ENCODE measurements at places on chromosomes 16 and 17.

- peak; percentile 89 for DNase-seq
These were observed 3.3 kb upstream of the NHERF2 start for GRCh38 chr16:2023092-2024031.

GRCh38 chr16:11836650-11837244, 14.6 kb downstream of the RSL1D1 start:
- peak; percentile 68 for DNase-seq

GRCh38 chr17:72175787-72176515, 55.1 kb downstream of the SOX9 start:
- DNase-seq, result peak; percentile 21

DNA sequence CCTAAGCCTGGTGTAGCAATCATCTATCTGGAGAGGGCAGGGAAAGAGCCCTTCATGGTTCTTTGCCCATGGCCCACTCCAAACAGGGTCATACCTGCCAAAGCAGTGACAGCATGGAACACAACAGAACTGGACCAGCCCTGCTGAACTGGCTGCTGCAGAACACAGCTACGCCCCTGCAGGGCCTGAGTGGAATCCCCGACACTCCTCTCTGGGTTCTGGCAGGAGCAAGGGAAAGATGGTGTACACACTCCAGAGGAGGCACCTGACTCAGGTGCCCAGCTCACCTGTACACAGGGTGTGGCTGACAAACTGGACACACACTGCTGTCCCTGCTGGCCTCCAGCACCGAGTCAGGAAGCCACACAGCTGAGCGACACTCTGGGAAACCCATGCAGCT, 19.8 kb downstream of the MIEF2 start:
- DNase-seq, result no peak

DNA sequence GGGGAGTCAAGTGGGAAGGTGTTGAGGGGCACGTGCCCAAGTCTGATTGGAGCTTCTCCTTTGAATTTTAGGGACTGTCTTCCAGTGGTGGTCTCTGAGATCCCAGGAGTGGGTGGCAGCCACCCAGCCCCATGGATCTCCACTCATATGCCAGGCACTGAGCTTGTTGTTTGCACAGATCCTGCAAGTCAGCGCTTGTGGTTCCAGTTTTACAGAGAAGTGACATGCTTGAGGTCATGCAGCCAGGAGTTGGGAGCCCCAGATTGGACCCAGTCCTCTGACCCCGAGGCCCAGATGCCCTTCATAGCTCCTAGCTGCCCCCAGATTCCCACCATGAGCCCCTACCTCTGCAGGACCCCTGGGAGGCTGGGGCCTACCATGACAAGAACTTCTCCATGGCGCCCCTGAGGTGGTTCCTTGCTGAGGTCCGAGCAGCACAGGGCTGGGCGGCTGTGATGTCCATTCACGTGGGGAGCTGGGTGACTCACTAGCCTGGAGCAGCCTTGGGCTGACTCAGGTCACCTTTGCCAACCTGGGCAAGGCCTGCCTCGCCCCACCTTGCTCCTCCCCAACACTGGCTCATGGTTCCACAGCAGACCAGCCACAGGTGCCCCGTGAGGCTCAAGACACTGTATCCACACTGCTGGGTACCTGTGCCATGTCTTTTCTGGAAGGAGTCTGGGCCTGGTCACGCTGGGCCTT, 47.4 kb downstream of the RAI1 start:
- no peak for DNase-seq

- DNase-seq, result no peak
These were observed 8.3 kb downstream of the SEC14L1 start for GRCh38 chr17:77148940-77149510.

DNA sequence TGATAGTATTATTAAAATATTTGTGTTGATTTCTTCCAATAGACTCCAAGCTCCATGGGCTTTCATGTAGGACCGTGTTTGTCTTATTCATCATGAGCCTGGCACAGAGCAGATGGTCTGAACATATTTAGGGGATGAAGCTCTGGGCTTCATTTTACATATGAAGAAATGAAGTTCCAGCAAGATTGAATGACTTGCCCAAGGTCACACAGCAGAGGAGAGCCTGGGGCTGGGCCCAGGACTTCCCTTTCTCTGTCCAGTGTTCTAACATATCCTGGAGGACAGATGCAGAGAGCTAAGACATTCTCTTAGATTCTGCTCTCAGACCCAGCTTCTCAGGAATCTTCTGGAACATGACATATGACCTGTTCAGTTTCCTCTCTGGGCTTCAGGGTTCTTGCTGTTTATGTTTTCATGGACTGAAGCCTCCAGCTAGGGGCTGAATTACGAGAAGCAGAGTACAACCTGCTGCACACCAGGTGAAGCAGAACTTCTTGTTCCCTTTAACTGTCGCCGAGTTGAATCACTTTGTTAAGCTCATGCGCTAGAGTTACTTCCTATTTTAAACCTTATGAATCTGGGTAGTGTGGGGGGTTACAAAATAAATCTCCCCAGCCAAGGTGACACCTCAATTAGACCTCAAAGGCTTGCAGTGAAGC, 53.6 kb downstream of the GPRC5B start:
- no peak for DNase-seq

GRCh38 chr17:82101767-82102679, 4.0 kb upstream of the FASN start:
- DNase-seq, result no peak

DNA sequence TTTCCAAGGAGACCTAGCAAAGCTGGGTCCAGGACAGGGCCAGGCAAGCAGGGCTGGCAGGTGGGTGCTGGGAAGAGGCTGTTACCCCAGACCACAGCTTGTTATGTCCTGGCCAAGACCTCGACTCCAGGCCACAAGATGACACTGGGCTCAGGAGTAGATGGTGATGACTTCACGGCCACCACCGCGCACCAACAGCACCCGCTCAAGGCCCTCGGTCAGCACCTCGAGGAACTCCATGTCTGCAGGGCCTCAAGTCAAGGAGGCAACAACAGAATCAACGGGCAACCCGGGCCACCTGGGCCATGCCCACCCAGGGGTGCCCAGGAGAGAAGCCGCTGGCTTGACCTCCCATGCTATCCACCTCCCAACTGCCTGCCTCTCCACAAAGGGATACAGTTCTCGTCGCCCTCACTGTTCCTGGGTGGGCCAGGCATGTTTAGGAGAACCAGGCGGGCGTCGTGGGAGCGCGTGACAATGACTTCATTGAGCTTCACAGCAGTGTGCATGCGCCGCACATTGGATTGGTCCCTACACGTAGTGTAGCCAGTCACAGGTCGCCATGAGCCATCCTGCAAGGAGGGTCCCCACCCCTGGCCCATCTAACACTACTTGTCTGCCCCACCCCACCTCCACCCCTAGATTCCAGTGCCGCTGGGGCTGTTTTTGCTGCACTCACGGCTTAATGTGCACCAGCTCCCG, 921 bp upstream of the LCAT start:
- no peak for DNase-seq

GRCh38 chr17:27360507-27360906, 66.6 kb downstream of the WSB1 start:
- no peak for DNase-seq

- no peak for DNase-seq
These were observed 996 bp downstream of the STRADA start for GRCh38 chr17:63740464-63741142.

GRCh38 chr17:41906465-41907184, 12.1 kb downstream of the ACLY start:
- DNase-seq, result peak; percentile 45

GRCh38 chr17:1966274-1967086, 58.7 kb downstream of the RTN4RL1 start:
- DNase-seq, result no peak

DNA sequence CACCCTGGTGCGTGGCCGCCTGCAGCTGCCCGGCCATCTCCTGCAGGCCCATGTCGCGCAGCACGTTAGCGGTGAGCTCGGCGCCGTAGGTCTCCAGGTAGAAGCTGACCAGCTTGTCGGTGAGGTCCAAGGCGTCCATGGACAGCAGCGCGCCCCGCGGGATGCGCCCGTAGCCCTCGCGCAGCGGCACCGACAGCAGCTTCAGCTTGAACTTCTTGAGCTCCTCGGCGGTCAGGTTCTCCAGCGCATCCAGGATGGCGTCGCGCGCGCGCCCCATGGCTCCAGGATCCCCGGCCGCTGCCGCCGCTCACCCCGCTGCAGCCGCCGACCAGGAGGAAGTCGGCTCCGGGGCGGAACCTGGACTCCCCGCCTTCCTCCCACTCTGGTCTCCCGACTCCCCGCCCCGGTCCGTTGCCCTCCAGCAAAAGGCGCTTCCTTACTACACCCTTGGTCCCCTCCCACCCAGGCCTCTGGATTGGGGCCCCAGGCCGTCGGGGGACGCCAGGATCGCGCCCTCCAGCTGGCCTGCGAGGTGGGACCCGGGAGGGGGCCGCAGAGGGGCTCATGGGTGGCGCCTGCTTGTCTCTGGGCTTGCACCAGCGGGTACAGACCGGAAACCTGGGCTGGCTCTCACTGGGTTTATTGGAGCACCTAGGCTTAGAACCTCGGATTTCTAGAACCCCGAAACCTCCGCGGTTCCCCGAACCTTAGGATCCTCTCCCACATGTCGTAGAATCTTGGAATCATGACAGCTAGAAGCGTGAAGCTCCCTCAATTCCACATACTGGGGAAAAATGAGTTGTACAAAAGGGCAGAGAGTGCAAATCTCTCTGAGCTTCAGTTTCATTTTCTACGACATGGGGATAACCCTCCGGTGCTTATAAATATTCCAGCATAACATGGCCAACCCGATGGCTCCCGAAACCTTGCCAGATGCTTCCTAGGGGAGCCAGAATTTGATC, at the start of gene PYCARD:
Gene PYCARD (minus strand): TSS at position 347 of the 962 bp plus-strand sequence. CDS start 70 bp downstream, at position 277.
- DNase-seq, result peak; percentile 31

GRCh38 chr17:72064606-72065193, 56.1 kb upstream of the SOX9 start:
- DNase-seq, result no peak

- peak; percentile 73 for DNase-seq
These were observed 2.5 kb downstream of the GUCY2D start for GRCh38 chr17:8004899-8005298.

- DNase-seq, result no peak
These were observed at the start of gene ABCC1 for GRCh38 chr16:15949210-15950160. Gene ABCC1, plus strand, starts transcription at chr16:15949616. Its CDS starts 136 bp downstream, at chr16:15949752.

DNA sequence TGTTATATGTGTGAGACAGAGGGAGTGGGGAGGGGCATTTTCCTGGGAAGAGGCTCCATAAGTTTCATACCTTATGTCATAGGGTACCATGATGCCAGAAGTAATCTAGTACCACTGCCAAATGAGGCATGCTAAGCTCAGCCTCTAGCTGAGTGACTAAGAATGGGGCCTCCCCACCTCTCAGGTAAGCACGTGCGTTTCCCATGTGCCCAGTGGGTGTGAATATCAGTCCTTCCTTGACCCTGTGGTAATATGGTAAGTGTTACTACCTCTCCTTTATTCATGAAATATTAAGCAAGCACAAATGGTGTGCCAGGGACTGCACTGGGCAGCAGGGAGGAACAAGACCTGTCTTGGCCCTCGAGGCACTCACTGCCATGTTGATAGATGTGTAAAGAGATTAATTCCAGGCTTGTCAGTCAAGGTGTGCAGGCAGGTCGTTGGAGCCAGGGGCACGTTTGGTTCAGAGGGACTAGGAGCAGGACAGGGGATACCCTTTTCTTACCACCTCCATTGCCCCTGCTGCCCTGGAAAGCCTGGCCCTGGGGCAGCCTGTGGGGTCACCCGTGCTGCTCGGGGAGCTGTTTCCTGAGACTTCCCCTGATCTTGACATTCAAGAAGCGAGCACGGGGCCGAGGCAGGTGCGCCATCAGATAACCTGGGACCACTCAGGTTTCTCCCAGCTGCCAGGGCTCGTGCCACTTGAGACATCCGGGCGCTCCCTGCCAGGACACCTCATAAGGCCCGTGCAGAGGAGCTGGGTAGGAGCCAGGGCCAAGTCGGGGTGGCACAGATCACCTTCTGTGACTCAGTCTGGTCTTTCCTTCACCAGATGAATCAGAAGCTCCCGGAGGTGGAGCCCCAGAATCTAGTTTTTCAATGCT, 8.8 kb downstream of the RSAD1 start:
- DNase-seq, result no peak

GRCh38 chr17:48123776-48124388, 16.3 kb downstream of the SNX11 start:
- DNase-seq, result no peak

DNA sequence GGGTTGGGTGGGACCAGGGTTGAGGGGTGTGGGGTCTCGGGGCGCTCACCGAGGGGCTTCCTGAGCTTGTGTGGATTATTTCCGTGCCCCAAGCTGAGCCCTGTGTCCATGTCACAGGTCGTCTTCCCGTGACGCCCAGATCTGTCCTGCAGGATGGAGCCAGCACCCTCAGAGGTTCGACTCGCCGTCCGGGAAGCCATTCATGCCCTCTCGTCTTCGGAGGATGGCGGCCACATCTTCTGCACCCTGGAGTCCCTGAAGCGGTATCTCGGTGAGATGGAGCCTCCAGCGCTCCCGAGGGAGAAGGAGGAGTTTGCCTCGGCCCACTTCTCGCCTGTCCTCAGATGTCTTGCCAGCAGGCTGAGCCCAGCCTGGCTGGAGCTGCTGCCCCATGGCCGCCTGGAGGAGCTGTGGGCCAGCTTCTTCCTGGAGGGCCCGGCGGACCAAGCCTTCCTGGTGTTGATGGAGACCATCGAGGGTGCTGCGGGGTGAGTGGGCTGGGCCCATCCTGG, 1.0 kb downstream of the TELO2 start:
- DNase-seq, result peak; percentile 86

GRCh38 chr17:70181376-70181775, 12.0 kb downstream of the KCNJ2 start:
- no peak for DNase-seq

- no peak for DNase-seq
These were observed 33.3 kb upstream of the ABCA9 start for GRCh38 chr17:69093995-69094394.

GRCh38 chr17:48486557-48486956, 44.3 kb downstream of the HOXB1 start:
- DNase-seq, result peak; percentile 91

DNA sequence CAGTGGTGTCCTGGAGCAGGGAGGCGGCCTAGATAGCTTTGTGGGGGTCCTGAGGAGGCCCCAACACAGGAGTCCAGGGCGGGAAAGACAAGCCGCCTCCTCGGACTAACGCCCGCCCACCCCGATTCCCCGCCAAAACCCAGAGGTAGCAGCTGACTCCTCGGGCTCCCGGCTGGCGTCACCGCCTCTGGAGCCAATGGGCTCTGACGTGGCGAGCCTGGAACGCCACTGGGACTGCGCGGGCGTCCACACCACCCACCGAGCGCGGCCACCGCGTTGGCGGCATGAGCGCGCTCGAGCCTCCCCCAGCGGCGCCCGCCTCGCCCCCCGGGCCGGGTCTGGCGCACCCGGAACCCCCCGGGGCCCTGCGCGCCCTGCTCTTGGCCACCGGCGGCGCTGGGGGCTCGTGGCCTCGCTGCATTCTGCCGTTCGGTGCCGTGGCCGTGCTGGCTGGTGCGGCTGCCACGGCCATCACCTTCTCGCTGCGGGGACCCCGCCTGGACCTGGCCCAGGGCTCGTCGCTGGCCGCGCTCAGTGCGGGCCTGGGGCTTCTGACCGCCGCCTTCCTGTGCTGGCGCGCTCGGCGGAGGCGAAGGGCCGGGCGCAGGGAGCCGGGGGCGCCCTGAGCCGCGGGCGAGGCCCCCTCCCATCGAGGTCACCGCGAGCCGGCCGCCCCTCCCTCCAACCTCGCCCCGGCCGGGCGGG, 3.4 kb upstream of the NTN3 start:
- DNase-seq, result peak; percentile 60

GRCh38 chr17:42179911-42180410, 981 bp downstream of the KCNH4 start:
- DNase-seq, result peak; percentile 51

GRCh38 chr16:66954097-66954659, 6.9 kb upstream of the CES3 start:
- DNase-seq, result peak; percentile 84

- DNase-seq, result no peak
These were observed 176.0 kb downstream of the TMEM132E start for GRCh38 chr17:34755371-34755770.

- DNase-seq, result no peak
These were observed 95.2 kb upstream of the IRX3 start for GRCh38 chr16:54381601-54382313.

Measured in fibroblast of pulmonary artery (primary cell).